ENCODE measurements at places on chromosomes 7 and 10. TPM values are rescaled to one million over a fixed set of nuclear protein-coding genes. Genes with fewer than 3 reads are reported as not detected.

Gene TMEM176A
- 26.1 TPM for total RNA-seq

Gene CH25H
- total RNA-seq, result 1.00 TPM

Gene EVX1
- not detected for total RNA-seq

DNA sequence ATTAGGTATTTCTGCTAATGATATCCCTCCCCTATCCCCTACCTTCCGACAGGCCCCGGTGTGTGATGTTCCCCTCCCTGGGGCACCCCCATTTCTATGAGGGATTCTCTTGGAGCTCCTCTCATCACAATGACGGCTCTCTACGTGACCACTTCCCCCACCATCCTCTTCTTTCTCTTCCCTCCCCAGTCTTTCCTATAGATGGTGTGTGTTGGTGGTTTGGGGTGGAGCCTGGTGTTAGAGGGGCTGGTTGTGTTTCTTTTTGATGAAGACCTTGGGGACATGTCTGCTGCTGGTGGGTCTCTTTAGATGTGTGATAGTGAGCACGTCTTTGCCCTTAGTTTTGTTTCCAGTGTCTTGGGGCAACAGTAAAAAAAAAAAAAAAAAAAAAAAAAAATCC is 28.6 kb downstream of the RPS24 start:
- no peak for DNase-seq

DNA sequence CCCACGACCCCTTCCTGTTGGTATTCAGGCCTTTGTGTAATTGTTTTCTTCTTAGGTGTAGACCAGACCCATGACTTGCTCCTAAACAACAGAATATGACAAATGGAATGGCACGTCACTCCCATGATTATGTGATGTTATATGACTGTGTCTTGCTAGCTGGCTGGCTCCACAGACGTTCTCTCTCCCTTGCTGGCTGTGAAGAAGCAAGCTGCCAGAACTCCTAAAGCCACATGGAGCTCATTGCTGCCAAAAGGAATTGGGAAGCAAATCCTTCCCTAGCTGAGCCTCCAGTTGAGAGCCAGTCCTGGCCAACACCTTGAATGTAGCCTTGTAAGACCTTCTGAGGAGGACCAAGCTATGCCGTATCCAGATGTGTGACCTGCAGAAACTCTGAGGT is 74.2 kb downstream of the RAB18 start:
- DNase-seq, result no peak

GRCh38 chr7:106486331-106486730 is 174.6 kb downstream of the CCDC71L start:
- no peak for DNase-seq

Gene OPN1SW
- total RNA-seq, result not detected

DNA sequence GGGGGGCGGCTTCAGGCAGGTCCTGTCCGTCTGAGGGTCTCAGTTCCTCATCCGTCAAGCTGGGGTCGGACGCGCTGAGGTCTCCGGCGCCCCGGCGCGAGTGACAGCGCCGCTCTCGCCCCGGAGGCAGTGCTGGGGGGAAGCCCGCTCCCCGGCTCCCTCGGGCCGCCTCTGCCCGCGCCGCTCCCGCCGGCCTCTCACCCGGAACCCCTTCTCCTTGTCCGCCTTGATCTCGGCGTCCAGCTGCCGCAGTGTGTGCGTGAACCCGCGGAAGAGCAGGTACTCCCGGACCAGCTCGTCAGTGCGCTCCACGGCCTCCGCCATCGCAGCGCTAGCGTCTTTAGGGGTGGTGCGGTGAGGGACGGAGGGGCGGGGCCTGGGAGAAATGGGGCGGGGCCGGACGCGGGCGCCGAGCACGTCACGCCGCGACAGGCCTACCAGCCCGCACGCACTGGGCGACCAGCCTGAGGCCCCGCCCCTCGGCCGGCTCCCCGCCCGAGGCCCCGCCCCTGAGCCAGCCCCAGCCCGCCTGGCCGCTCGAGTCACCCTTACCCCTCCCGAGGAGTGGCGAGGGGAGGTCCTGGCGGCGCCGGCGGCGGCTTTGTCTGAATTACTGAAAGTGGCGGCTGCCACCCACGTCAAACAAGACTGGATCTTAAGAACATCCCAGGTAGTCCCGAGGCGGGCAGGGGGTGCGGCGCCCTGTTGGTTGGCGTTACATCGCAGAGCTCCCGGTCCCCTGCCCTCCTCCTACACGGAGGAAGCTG is at the start of gene WDR91:
Gene WDR91, minus strand, starts transcription at position 348 of the 767 bp plus-strand sequence. Its CDS starts 24 bp downstream, at position 324.
- DNase-seq, result peak; percentile 99

Gene ANKRD2
- total RNA-seq, result 138 TPM

DNA sequence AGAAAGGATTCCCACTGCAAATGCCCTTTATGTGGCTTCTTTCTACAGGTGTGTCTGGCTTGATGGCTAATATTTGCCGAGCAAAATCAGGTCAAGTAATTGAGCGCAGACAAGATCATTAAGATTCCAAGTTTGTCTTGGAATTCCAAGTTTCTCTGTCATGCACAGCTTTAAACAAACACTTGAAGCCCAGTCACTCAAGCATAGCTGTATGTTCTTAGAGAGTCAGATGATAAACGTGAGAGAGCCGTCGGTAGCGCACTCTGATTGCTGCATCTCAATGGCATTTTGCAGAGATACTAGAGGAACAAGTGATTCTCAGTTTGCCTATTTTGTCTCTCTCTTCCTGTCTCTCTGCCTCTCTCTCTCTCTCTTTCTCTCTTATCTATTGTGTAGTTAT is 658 bp downstream of the DMBT1 start:
- no peak for DNase-seq

DNA sequence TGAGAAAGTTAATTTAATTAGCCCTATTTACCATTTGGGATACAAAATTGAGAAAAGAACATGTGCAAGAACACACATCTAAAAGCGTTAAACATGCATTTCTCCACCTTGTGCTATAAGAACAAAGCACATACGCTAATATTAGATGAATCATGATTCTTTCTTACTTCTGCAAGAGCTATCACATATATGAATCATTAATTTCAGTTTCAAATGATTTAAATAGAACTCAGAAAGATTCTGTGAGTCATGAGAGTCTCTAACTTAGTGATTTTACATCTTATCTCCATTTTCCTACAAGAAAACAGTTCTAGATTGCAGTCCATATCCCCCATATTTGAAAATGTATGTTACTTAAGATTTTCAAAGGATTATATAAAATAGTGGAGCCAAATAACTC is 173.9 kb downstream of the RNLS start:
- DNase-seq, result no peak
